Liver (tissue), 10 donors: ENCODE measurements at places on chromosomes 4 and X. TPM values are rescaled to one million over a fixed set of nuclear protein-coding genes. Genes with fewer than 3 reads are reported as not detected.

TCEAL6 gene
- polyA plus RNA-seq = not detected

RNF175 gene
- polyA plus RNA-seq = 0.24 TPM

ABLIM2 gene
- 0.92 TPM for polyA plus RNA-seq

CLDN34 gene
- not detected for polyA plus RNA-seq

UGT2B15 gene
- polyA plus RNA-seq = 75.8 TPM

TMEM271 gene
- polyA plus RNA-seq = not detected

PLXNB3 gene
- 0.11 TPM for polyA plus RNA-seq

SFRP2 gene
- polyA plus RNA-seq = 0.09 TPM

TMPRSS11B gene
- polyA plus RNA-seq = 0.02 TPM

NLRP2B gene
- polyA plus RNA-seq = 0.19 TPM

- no peak for DNase-seq
Measured at GRCh38 chr4:185567381-185568376, 32.4 kb upstream of the PDLIM3 start.

DNA sequence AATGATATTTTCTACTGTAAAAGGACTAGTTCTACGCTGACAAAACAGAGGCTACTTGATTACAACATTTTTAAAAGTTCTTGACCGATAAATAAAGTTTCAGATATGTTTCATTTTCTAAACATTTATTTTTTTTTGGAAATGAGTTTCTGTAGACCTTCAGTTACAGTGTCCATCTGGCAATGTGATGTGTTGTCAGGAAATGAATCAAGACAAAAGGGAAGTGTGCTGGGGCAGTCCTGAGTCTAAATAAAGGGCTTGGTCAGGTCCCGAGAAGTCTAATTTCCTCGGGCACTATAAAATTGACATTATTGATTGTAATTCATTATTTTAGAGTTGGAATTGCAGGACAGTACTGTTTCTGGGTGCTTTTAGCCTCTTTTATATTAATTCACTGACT, 57.0 kb upstream of the FTHL17 start:
- DNase-seq = no peak

GRCh38 chrX:46686003-46686645, 72.8 kb downstream of the SLC9A7 start:
- DNase-seq = no peak

GRCh38 chr4:145315811-145316225, 135.4 kb upstream of the OTUD4 start:
- DNase-seq = no peak

GRCh38 chr4:95267081-95267480, 281.7 kb downstream of the UNC5C start:
- DNase-seq = no peak

DNA sequence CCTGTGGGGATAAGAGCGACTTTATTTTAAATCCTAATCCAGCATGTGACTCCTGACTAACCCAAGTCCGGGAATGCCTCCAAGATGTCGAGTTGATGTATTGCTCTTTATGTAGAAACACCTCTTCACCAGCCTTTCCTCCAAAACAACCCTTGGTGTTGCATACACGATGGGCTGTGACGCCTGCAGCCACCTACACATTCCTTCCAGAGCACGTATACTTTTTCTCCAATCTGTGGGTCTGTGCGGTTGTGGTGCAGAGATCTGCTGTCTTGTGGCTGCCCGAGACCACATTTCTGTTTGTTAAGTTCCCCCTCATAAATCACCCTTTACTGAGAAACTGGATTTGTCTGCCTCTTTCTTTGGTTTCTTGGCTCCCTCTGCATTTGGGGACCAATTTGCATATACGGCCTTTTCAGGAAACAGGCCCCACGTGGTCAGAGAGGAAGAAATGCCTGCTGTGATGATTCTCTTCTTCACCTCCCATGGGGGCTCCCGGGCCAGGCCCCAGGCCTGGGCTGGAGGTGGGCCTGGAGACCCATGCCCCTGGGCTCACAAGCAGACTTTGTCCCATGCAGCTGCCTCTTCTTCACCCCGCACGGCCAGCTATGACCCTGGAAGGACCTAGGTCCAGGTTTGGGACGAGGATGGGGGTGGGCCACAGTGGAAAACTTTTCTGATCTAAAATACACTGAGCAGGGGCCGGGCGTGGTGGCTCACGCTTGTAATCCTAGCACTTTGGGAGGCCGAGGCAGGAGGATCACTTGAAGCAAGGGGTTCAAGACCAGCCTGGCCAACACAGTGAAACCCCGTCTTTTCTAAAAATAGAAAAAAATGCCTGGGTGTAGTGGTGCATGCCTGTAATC, 21.4 kb upstream of the AFAP1 start:
- DNase-seq = no peak

DNA sequence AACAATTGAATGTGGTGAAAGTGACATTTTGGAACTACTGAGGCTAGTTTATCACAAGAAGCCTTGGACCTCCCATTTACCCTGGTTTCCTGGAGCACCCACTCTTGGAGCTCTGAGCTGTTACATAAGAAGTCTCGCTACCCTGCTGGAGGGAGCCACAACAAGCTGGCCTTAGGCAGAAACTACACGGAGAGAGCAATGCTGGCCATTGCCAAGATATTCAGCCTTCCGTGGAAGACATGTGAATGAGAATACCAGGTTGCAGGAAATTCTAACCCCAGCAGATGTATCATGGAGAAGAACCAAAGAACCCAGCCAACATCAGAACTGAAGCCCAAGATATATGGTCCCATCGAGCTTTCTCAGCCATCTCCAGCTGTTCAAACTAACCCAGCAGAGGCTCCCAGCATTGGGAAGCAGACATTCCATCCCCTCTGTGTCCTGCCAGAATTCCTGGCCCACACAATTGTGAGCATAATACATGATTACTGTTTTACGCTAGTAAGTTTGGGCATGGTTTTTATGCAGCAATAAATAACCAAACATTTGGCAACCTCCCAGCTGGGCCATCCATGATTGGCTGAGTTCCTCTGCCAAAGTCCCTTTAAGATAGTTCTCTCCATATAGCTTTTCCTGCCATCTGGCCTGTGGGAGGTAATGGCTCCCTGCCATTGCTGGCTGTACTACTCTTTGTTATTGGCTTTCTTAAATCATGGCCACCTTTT, 17.9 kb upstream of the PDE5A start:
- DNase-seq = no peak

- DNase-seq = no peak
Measured at GRCh38 chr4:107740381-107740780, 20.3 kb upstream of the PAPSS1 start.

- DNase-seq = no peak
Measured at GRCh38 chr4:41822325-41822724, 73.8 kb upstream of the PHOX2B start.
